ENCODE measurements at places on chromosomes 11 and 22.

GRCh38 chr11:115036406-115037180 lies 358.3 kb downstream of the NXPE2 start:
- DNase-seq = no peak

GRCh38 chr22:48660104-48660789 lies 1167.4 kb downstream of the BRD1 start:
- DNase-seq = no peak

- DNase-seq = no peak
Observed at GRCh38 chr11:1534171-1534570, 37.9 kb downstream of the DUSP8 start.

DNA sequence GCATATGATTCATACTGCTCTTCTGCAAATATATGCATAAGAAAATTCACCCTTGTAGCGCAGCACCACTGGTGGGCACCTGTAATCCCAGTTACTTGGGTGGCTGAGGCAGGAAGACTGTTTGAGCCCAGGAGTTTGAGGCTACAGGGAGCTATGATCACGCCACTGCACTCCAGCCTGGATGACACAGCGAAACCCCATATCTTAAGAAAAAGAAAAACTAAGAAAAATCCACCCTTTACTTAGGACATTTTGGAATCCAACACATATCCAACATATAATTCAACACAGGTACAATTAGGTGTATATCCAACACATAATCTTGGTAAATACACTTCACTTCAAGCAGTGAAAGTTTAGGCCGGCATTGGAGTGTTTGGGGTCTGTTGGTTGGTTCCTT lies 255.5 kb upstream of the PITPNB start:
- DNase-seq = no peak

GRCh38 chr22:48084041-48084728 lies 1321.7 kb downstream of the TBC1D22A start:
- DNase-seq = no peak

- DNase-seq = no peak
Observed at GRCh38 chr11:20090654-20091374, 69.5 kb downstream of the DBX1 start.

GRCh38 chr11:77758331-77758730 lies 62.2 kb downstream of the RSF1 start:
- no peak for DNase-seq

- DNase-seq = no peak
Observed at GRCh38 chr22:44988671-44989070, 21.1 kb downstream of the PHF21B start.

GRCh38 chr11:32884770-32885384 lies 7.7 kb upstream of the QSER1 start:
- DNase-seq = no peak

DNA sequence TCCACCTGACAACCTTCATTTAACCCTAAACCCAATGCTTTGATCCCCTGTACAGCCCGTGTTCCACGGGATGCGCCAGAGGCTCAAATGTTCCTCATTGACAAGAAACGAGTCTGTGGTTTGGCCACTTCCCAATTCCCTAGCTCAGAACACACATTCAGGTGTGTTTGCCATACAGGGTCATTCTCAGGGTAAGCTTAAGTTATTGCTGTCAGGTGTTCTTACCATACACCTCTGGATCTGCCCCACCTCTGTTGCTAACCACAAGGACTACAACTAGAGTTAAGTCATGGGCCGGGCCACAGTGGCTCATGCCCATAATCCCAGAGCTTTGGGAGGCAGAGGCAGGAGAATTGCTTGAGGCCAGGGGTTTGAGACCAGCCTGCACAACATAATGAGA lies 45.6 kb upstream of the POLD3 start:
- DNase-seq = no peak

GRCh38 chr22:20117633-20118299 lies 740 bp upstream of the TRMT2A start:
- DNase-seq = no peak

DNA sequence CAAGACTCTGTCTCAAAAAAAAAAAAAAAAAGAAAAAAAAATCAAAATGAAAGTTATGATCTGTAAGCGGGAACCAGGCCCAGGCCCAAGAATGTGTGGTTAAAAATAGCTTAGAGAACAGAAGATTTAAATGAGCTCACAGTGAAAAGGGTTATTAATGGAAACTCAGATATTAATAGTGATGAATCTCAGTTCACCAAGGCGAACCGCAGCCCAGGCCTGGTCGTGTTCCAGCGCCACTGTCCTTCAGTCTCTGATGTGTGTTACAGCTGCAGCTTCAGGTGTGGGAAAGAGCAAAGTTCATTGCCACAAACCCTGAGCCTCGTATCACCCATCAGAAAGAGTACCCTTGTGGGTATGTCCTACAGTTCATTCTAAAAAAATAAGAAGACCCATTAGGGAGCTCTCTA lies 107.1 kb downstream of the GAB2 start:
- DNase-seq = no peak

DNA sequence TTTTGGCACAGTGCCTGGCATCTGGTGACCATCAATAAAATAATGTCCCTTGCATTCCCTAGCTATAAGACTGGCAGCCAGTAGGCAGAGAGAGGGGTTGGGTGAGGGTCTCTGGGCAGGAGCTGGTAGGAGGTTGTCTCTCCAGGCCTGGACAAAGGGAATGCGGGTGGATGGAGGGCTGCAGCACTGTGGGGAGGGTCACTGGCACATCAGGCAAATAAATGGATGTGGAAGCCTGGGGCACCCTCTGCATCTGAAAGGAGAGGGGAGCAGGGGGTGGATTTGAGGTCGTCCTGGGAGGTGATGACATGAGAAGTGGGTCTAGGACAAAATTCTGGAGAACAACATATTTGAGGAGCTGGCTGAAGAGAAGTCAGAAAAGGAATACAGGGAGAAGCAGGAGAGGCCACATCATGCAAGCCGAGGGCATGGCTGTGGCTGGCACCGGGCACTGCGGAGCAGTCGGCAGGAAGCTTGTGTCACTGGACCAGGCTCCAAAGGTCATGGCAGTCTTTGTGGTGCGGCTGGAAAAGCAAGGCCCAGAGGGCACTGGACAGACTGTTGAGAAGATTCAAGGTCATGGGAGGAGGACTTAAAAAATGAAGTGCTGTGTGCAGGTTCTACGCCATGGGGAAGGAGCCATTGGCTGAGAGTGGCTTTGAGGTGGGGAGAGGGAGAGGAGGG lies 36.5 kb upstream of the THY1 start:
- DNase-seq = no peak

DNA sequence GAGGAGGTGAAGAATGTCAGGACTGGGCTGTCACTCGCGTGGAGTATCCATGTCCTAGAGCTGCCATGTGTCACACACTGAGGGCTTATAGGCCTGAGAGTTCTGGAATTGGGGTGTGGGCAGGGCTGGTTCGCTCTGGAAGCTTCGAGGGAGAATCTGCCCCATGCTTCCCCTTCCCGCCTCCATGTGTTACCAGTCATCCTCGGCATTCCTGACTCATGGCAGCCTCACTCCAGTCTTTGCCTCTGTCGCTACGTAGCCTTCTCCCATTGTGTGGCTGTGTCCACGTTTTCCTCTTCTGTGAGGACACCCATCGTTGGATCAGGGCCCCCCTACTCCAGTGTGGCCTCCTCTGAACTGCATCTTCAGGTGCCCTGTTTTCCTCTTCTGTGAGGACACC lies 301.2 kb downstream of the TBC1D22A start:
- no peak for DNase-seq

GRCh38 chr22:40302149-40302548 lies 44.2 kb upstream of the ADSL start:
- DNase-seq = no peak

GRCh38 chr11:33912405-33913361 lies 20.8 kb upstream of the LMO2 start:
- DNase-seq = peak; percentile 37

DNA sequence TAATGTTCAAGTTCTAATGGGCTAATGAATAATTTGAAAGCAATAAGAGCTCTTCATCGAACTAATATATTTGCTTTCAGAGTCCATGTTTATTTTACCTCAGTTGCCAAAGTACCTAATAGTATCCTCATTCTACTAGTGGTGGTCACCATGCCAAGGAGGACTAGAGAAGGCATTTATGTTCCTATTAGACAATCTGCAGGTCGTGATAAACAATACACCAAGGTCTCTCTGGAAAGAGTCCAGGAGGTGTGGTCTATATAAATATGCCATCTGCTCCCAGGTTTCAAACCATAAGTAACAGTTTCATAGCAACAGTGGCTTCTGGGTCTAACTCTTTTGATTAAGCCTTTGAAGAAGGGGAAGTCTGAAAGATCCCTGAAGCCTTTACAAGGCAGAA lies 42.9 kb downstream of the ARFGAP3 start:
- DNase-seq = no peak

GRCh38 chr11:12177739-12178338 lies 67.4 kb downstream of the MICAL2 start:
- no peak for DNase-seq

GRCh38 chr11:88318017-88318416 lies 19.5 kb downstream of the CTSC start:
- no peak for DNase-seq

DNA sequence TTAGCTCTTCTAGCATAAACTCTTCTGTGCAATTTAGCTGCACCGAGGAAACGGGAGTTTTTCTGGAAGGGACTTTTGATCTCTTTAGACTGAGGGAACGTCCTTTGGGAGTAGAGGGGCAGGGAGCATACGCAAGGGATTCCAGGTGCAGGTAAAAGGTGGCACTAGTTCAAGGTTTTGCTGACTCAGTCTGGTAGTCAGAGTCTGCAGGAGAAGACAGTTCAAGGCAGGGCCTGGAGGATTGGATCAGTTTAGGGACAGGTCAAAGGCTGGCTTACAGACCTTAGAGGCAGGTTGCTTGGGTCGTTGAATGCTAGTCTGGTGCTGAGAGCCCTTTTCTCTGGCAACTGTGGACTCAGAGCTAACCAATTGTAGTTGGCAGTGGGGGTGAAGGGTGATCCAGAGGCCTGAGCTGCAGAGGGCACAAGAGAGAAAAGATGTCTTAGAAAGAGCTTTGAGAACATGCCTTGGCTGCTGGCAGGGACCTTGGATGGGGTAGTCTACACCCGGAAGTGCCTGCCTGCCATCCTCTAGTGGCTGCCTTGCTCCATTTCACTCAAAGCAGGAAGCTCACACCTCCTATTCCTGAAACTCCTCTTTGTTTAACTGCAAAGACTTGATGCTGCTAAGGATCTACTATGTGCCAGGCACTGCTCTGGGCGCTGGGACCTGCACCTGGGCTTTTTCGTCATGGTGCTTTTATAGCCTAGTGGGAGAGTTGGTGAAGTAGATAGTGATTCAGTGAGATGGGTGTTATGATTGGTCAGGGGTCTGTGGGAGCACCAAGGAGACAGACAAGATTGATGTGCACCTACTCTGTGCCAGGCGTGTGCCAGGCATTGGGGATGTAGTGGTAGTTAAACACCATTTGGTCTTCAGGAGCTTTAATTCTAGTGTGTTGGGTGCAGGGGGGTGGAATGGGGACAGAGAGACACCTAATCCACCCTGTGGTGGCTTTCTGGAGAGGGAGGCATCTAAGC lies 17.1 kb downstream of the MIAT start:
- DNase-seq = no peak

DNA sequence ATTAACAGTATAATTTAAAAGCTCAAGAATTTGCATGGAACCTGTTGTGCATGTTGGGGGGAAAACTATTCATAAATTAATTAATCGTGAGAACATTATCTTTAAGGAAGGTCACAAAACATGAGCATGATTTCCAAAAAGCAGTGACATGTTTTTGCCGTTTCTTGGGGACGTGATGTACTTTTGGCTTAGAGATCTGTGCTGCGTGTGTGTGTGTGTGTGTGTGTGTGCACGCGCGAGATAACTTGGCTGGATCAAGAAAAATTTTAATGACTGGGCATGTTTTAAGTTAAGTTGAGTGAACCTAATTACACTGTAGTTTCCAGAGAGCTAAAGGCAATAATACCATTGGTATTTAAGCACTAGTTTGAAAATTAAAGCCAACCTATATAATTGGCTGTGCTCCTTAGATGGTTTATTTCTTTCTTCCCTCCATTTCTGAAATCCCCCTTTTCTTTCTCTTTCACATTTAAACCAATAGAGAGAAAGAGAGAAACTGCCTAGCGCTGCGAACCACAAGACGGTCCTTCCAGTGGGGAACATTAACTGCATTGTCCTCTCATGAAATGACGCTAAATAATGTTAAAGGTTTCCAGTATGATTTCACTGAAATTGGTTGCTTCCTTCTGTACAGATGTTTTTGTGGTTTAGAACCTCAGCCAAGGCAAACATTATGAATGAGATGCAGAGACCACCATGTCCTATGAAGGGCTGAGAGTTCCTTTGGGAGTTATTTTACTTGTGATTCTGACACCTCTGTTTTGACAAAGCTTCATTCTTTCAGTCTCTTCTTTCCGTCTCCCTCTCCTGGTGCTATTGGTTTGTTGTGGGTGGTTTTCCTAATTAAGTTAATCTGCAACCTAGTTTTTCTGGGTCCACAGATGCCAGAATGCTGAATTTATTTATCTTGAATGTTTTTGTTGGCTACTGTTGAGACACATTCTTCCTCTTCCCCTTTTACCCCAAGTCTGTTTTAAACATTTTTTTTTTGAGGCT lies 51.7 kb downstream of the ZBTB16 start:
- DNase-seq = peak; percentile 55

DNA sequence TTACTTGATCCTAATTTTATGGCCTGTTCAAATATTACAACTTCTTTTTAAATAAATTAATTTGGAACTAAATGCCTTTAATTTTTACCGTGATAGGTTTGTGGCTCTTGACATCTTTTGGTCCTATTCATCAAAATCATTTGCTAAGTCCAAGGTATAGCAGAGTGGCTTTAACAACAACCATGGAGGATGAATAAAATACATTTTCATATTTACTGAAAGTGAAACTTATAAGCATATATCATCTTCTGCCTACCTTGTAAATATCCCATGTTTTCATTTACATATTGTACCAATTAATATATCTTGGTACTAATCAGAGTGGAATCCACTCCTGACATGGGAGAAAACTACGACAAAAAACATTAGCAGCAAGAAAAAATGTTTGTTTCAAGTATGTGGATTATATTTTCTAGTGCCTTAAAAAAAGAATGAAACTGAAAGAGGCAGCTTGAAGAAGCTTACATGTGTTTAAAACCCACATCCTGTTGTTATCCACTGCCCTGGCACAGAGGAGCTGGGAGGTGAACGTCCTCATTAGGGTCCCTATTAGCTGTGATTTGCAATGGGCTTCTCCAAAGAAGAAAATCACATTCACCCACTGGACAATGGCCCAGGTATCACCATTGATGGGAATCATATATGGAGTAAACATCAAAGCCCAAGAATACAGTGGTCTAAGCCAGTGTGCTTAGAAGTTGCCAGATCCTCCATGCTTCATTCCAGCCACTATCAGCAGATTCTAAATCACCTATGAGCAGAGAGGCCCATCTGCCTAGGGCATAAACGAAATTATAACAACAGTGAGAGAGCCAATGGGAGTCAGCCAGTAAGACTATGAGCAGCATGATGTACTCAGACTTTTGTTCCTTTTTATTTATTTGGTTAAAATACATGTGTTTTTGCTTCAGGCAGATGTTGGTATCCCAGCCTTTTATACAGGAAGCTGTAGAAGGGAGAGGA lies 84.7 kb downstream of the MAML2 start:
- DNase-seq = peak; percentile 35

GRCh38 chr22:20185750-20186149 lies 34.9 kb upstream of the CCDC188 start:
- no peak for DNase-seq

GRCh38 chr11:129852125-129852740 lies 36.6 kb downstream of the TMEM45B start:
- DNase-seq = no peak
